ENCODE measurements at places on chromosomes 1 and 21.

- H3K27me3 ChIP-seq, result no peaks in the 10 kb centered on the region
- no peak overlapping the region for H3K4me3 ChIP-seq
- no peak overlapping the region for H3K27ac ChIP-seq
- H3K4me1 ChIP-seq, result no peaks in the 10 kb centered on the region
- no peak for DNase-seq
- H3K36me3 ChIP-seq, result no peaks in the 10 kb centered on the region
Measured at GRCh38 chr1:11373895-11374747, 101.1 kb downstream of the UBIAD1 start.

DNA sequence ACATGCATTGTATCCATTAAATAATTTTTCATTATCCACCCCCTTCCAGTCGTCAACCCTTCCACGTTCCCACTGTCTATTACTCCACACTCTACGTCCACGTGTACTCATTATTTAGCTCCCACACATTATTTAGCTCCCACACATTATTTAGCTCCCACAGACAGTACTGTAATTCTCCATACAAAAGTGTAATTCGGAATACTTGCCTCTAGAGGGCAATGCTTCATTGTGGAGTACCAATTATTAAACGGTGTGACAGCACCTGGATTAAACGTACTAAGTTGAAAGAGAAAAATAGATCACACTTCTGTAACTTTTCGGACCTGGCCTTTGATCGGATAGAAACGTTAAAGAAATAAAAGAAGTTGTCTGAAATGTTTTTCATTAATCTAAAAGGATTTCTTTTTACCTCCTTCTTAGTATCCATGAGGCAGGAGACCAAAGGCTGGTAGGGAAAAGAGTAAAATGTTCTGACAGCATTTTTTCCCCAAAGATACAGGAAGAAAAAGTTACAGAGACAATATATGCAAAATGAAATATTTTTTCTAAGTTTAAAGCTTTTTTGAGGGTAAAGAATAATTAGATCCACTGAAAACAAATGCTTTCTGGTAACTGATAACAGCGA is 99.2 kb downstream of the LHX8 start:
- H3K36me3 ChIP-seq, result no peaks in the 10 kb centered on the region
- no peak overlapping the region for H3K4me3 ChIP-seq
- H3K27me3 ChIP-seq, result no peaks in the 10 kb centered on the region

GRCh38 chr1:25026304-25026703 is 96.2 kb upstream of the RUNX3 start:
- H3K4me3 ChIP-seq, result no peak overlapping the region
- H3K36me3 ChIP-seq, result no peaks in the 10 kb centered on the region
- no peak overlapping the region for H3K27ac ChIP-seq
- no peaks in the 10 kb centered on the region for H3K4me1 ChIP-seq

- H3K4me1 ChIP-seq, result no peaks in the 10 kb centered on the region
- H3K27me3 ChIP-seq, result peaks cover 2% of the 10 kb centered on the region
- H3K36me3 ChIP-seq, result no peaks in the 10 kb centered on the region
- H3K27ac ChIP-seq, result no peak overlapping the region
- no peak overlapping the region for H3K4me3 ChIP-seq
- no peak for DNase-seq
Measured at GRCh38 chr1:55402671-55403464, 187.7 kb upstream of the USP24 start.

GRCh38 chr1:36871146-36871971 is 163.0 kb downstream of the GRIK3 start:
- H3K4me3 ChIP-seq, result no peak overlapping the region
- no peaks in the 10 kb centered on the region for H3K36me3 ChIP-seq
- peak overlapping the region; percentile 29 for H3K27ac ChIP-seq
- H3K4me1 ChIP-seq, result no peaks in the 10 kb centered on the region
- no peaks in the 10 kb centered on the region for H3K27me3 ChIP-seq

- DNase-seq, result peak; percentile 92
- no peak overlapping the region for H3K4me3 ChIP-seq
- no peak overlapping the region for H3K27ac ChIP-seq
- H3K4me1 ChIP-seq, result no peaks in the 10 kb centered on the region
Measured at GRCh38 chr1:25608488-25609178, 8.0 kb upstream of the MAN1C1 start.

- H3K27ac ChIP-seq, result no peak overlapping the region
- no peaks in the 10 kb centered on the region for H3K27me3 ChIP-seq
- no peak overlapping the region for H3K4me3 ChIP-seq
- H3K4me1 ChIP-seq, result no peaks in the 10 kb centered on the region
- DNase-seq, result no peak
Measured at GRCh38 chr1:233919786-233920185, 15.3 kb downstream of the SLC35F3 start.

DNA sequence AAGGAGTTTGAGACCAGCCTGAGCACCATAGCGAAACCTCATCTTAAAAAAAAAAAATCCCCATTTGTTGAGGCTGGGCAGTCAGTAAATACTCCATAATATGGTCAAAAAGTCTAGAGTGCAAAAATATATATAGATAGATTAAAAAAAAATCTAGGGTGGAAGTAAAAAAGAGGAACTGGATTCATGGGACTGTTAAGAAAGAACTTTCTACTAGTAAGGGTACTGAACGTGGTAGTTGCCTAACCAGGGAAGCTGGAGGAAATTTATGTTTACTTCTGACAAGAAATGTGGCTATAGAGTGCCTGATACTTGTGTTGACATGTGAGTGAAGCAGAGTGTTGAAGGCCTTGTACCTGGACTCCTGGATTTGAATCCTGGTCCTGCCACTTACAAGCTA is 265.9 kb upstream of the FAM78B start:
- H3K4me1 ChIP-seq, result no peaks in the 10 kb centered on the region
- no peaks in the 10 kb centered on the region for H3K36me3 ChIP-seq
- DNase-seq, result no peak
- H3K27ac ChIP-seq, result no peak overlapping the region
- H3K27me3 ChIP-seq, result no peaks in the 10 kb centered on the region
- no peak overlapping the region for H3K4me3 ChIP-seq

DNA sequence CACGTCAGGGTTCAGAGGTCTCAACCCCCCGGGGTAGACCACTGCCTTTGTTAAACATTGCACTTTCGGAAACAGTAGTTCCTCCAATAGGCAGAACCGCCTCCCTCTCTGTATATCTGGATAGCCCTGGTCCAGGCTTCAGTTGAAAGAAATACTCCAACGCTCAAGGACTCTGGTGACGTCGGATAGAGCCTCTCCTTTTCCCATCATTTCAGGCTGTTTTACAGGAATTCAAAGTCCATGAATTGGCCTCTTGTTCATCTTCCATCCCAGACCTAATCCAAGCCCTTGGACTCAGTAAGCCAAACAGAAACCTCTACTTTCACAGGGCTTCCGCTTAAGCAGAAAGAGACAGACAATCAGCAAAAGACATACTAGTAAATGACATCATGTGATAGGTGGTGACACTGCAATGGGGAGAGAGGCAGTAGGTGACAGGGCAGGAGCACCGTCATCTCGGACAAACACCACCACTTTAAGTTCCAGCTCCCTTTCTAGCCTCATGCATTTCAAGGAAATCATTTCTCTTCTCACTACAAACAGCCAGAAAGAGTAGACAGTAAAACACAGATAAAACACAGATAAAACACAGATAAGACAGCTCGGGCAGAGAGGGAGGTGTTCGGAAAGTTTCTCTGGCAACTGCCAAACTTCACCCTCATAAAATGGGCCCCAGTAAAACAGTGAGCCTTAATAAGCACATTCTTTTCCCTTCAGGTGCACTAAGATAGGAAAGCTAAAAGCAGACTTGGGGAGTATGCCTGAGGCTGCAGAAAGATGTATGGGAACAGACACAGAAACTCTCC is 2.3 kb upstream of the PLA2G2A start:
- H3K4me3 ChIP-seq, result no peak overlapping the region
- H3K27me3 ChIP-seq, result no peaks in the 10 kb centered on the region
- DNase-seq, result no peak
- H3K36me3 ChIP-seq, result no peaks in the 10 kb centered on the region
- no peak overlapping the region for H3K27ac ChIP-seq

- DNase-seq, result peak; percentile 69
- H3K36me3 ChIP-seq, result no peaks in the 10 kb centered on the region
- no peak overlapping the region for H3K27ac ChIP-seq
- peak overlapping the region; percentile 96 for H3K4me3 ChIP-seq
- no peaks in the 10 kb centered on the region for H3K27me3 ChIP-seq
Measured at GRCh38 chr21:43865540-43866259, 677 bp downstream of the AGPAT3 start.

GRCh38 chr21:38388203-38388602 is 110.1 kb downstream of the ERG start:
- no peaks in the 10 kb centered on the region for H3K4me1 ChIP-seq
- H3K4me3 ChIP-seq, result no peak overlapping the region
- no peaks in the 10 kb centered on the region for H3K36me3 ChIP-seq
- H3K27me3 ChIP-seq, result no peaks in the 10 kb centered on the region
- H3K27ac ChIP-seq, result no peak overlapping the region

DNA sequence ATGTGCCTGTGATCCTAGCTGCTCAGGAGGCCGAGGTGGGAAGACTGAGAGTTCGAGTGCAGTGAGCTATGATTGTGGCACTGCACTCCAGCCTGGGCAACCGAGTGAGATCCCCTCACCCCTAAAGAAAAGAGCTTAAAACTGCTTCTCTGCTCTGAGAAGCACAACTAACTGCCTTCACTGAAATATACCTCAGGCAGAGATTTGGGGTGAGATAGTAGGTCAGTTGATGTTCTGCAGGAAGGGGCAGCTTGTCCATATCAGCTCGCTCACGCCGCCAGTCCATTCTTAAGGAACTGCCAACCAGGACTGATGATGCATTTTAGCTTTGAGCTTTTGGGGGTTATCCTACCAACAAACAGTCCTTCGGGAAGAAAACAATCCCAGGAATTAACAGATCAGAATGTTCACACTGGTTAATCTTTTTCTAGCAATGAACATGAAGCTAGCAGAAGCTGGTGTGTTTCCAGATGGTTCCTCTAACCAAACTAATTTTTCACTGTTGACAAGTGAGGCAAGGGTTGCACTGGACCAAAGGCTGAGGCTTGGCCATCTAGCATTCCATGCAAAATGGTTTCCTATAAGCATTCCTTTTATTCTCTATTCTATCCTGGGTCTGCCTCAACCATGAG is 31.6 kb downstream of the LHX4 start:
- no peaks in the 10 kb centered on the region for H3K4me1 ChIP-seq
- no peak overlapping the region for H3K27ac ChIP-seq
- peak; percentile 30 for DNase-seq
- no peak overlapping the region for H3K4me3 ChIP-seq
- H3K27me3 ChIP-seq, result no peaks in the 10 kb centered on the region

DNA sequence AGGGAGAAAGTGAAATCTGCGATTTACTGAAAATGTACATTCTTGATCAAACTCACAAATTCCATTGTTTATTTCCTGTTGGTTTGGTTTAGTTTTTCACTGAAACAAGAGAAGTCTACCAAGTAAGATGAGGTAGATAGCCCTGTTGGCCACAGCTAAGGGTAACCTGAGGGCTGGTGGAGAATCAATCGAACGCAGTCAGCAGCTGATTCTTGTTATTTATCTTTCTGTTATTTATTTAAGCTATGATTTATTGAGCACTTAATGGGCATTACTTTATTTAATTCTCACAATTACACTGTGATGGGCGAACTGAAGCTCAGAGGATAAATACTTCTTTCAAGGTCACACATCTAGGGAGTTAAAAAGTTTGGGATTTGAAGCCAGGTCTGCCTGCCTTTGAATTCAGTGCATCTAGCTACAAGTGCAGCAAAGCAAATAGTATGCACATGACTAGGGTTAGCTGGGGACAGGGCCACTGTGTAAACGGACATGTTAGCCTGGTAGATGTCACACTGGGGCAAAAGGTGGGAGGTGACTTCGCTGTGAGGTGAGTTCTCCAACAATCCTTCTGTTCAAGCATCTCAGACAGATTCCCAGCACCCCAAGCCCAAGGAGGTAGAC is 106.5 kb upstream of the GADD45A start:
- no peaks in the 10 kb centered on the region for H3K27me3 ChIP-seq
- no peak overlapping the region for H3K27ac ChIP-seq
- no peak for DNase-seq
- H3K4me1 ChIP-seq, result no peaks in the 10 kb centered on the region
- H3K36me3 ChIP-seq, result no peaks in the 10 kb centered on the region
- no peak overlapping the region for H3K4me3 ChIP-seq
